ENCODE measurements at places on chromosomes 5 and 9.

- no peaks in the 10 kb centered on the region for H3K36me3 ChIP-seq
- no peaks in the 10 kb centered on the region for H3K4me1 ChIP-seq
- H3K27me3 ChIP-seq = no peaks in the 10 kb centered on the region
- H3K27ac ChIP-seq = peak overlapping the region; percentile 82
- H3K4me3 ChIP-seq = no peak overlapping the region
- peak; percentile 82 for DNase-seq
Measured at GRCh38 chr5:115423541-115423940, 121.0 kb downstream of the FEM1C start.

DNA sequence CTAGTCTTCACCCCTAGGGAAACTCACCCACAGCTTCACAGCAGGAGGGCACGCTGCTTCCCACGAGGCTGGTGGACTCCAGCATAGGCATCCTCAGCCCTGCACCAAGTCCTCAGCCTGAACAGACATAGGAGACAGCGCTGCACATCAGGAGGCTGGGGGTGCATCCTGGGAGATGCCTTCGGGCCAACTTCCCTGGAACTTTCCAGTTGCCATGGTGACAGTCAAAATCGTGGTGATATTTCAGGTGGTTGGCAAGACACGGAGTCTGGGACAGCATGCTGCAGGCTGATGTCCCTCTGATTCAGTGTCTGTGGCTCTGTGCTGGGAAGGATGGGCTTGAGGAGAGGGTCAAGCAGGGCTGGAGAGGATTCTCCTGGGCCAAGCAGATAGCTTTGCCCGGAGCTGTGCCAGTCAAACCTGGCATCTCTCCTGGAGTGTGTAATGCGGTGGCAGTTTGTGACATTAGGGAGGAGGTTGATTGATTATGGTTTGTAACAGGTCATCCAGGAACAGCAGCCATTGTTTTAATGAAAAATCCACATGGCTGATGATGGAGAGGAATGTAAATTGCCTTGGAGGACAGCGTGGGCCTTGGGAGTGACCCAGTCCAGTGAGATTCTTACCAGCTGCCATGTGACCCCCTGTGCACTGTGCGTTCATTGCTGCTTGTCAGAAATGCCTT lies 35.6 kb upstream of the SEMA4D start:
- no peaks in the 10 kb centered on the region for H3K4me1 ChIP-seq
- no peaks in the 10 kb centered on the region for H3K36me3 ChIP-seq
- H3K27me3 ChIP-seq = no peaks in the 10 kb centered on the region

GRCh38 chr9:127919253-127919815 lies 2.5 kb upstream of the ST6GALNAC4 start:
- H3K36me3 ChIP-seq = no peaks in the 10 kb centered on the region
- H3K27ac ChIP-seq = peak overlapping the region; percentile 72
- H3K27me3 ChIP-seq = no peaks in the 10 kb centered on the region

GRCh38 chr9:135664801-135665794 lies 2.0 kb downstream of the LCN9 start:
- H3K4me3 ChIP-seq = no peak overlapping the region
- H3K36me3 ChIP-seq = no peaks in the 10 kb centered on the region
- DNase-seq = no peak
- H3K27me3 ChIP-seq = no peaks in the 10 kb centered on the region
- H3K4me1 ChIP-seq = no peaks in the 10 kb centered on the region
- H3K27ac ChIP-seq = no peak overlapping the region

DNA sequence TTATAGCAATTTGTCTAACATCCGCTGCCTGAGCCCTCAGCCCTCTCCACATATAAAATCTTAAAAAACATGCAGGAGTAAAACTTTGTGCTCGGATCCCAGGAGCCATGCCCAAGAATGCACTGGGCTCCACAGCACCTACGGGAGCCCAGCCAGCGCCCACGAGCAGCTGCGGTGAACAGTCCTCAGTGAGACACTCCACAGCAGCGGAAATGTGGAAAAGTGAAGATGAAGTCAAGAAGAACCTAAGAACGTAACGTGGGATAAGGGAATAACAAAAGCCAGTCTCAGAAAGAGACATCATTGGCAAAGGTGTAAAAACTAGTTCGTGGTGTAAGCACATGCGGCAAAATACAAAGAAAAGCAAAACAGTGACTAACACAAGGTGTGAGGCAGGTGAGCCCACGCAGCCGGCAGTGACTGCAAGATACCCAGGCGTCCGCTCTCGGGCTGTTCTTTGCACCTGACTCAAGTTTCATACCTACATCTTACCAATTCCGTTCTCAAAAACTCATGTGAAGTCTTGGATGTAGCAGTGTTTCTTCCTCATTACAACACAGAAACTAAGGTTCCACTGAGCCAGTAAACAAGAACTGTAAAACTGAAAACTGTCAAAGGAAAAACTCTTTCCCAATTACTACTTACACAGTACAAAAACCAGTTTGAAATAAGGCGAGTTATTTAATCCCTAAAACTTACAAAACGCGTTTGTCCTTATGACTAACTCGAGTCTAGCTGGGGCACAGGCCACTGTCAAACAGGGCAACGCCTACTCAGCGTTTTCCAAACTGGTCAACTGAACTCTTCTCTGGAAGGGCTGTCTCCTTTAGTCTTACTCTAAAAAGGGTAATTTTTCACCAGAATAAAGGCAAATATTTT lies 1.7 kb downstream of the CAMSAP1 start:
- peak overlapping the region; percentile 95 for H3K4me3 ChIP-seq
- peaks cover 51% of the 10 kb centered on the region for H3K4me1 ChIP-seq
- no peaks in the 10 kb centered on the region for H3K27me3 ChIP-seq
- peak; percentile 54 for DNase-seq
- H3K27ac ChIP-seq = peak overlapping the region; percentile 77

- no peaks in the 10 kb centered on the region for H3K36me3 ChIP-seq
- no peak overlapping the region for H3K4me3 ChIP-seq
- H3K4me1 ChIP-seq = no peaks in the 10 kb centered on the region
- no peaks in the 10 kb centered on the region for H3K27me3 ChIP-seq
Measured at GRCh38 chr5:16826379-16827125, 109.5 kb downstream of the MYO10 start.

GRCh38 chr9:68560071-68560844 lies 19.6 kb upstream of the TMEM252 start:
- H3K36me3 ChIP-seq = no peaks in the 10 kb centered on the region
- no peak overlapping the region for H3K4me3 ChIP-seq
- peak; percentile 83 for DNase-seq

GRCh38 chr9:124894741-124895170 lies 32.8 kb downstream of the ARPC5L start:
- no peaks in the 10 kb centered on the region for H3K4me1 ChIP-seq
- DNase-seq = no peak
- H3K27me3 ChIP-seq = no peaks in the 10 kb centered on the region
- H3K4me3 ChIP-seq = no peak overlapping the region
- H3K36me3 ChIP-seq = peaks cover 26% of the 10 kb centered on the region

DNA sequence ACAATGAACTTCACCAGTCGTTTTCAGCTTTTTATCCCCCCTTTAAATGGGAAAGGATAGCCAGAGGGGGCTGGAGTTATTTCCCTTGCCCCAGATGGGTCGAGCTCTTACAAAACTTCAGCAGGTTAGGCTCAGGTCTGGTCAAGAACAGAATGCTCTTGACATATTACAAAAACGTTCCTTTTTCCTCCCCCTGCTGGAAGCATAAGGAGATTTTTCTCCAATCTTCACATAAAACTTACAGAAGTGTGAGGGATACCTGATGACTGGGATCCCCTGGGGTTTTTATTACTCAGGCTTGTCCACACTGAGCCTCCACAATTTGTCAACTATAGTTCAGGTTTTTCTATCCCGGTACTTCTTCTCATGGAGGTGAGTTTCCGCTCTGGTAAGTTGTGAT lies 60.8 kb downstream of the CSF2 start:
- H3K27me3 ChIP-seq = no peaks in the 10 kb centered on the region
- no peak for DNase-seq
- no peaks in the 10 kb centered on the region for H3K4me1 ChIP-seq
- H3K36me3 ChIP-seq = no peaks in the 10 kb centered on the region
- no peak overlapping the region for H3K4me3 ChIP-seq
- no peak overlapping the region for H3K27ac ChIP-seq

DNA sequence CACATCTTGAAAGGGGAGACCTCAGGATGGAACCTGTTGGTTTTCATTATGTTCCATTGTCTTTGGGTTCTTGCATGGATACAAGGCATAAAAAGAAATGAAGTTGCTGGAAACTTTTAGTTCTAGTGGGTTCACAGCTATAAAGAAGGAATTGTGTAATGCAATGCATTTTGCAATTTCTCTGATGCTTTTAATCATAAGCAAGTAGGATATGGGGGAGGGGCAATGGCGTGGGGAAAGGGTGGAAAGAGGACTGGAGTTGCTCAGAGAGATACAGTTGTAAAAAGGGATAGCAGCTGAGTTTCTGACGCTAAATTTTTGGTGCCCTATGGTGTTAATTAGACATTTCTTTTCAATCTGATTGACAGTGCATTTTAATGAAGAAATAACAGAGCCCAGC lies 88.6 kb upstream of the FANCC start:
- H3K4me1 ChIP-seq = no peaks in the 10 kb centered on the region
- no peak overlapping the region for H3K27ac ChIP-seq
- no peaks in the 10 kb centered on the region for H3K36me3 ChIP-seq
- H3K27me3 ChIP-seq = no peaks in the 10 kb centered on the region

GRCh38 chr5:126107381-126107780 lies 315.8 kb upstream of the GRAMD2B start:
- no peak overlapping the region for H3K27ac ChIP-seq
- H3K27me3 ChIP-seq = no peaks in the 10 kb centered on the region
- H3K4me3 ChIP-seq = no peak overlapping the region
- H3K36me3 ChIP-seq = no peaks in the 10 kb centered on the region
- H3K4me1 ChIP-seq = no peaks in the 10 kb centered on the region

DNA sequence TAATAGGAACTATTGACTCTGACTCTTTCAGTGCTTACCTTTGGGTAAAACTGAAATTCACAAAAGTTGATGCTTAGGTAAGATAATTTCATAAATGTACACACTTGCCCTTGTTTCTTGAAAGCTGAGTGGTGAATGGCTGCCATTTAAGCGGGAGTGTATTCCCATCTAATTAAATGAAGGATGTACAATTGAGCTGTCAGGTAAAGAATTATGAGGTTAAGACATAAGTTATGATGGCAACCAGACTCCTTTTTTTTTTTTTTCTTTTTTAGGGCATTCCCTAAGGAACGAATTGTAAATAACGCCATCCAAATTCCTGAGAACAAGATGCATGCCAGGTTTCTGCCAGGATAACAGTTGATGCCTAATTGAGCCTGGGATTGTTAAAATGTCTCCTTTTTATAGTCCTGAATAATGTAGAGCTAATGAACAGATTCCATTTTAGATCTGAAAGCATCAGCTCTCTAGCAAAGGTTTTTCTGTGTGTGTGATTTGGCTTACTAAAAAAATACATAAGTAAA lies 199.7 kb downstream of the ISL1 start:
- no peaks in the 10 kb centered on the region for H3K27me3 ChIP-seq
- no peaks in the 10 kb centered on the region for H3K4me1 ChIP-seq
- no peak overlapping the region for H3K27ac ChIP-seq
- H3K36me3 ChIP-seq = no peaks in the 10 kb centered on the region

- no peak for DNase-seq
- H3K4me3 ChIP-seq = no peak overlapping the region
- H3K4me1 ChIP-seq = no peaks in the 10 kb centered on the region
- no peaks in the 10 kb centered on the region for H3K27me3 ChIP-seq
- peaks cover 4% of the 10 kb centered on the region for H3K36me3 ChIP-seq
- H3K27ac ChIP-seq = peak overlapping the region; percentile 55
Measured at GRCh38 chr5:32159328-32160072, 14.6 kb downstream of the GOLPH3 start.

GRCh38 chr5:119055294-119055693 lies 15.6 kb upstream of the DMXL1 start:
- H3K27me3 ChIP-seq = no peaks in the 10 kb centered on the region
- no peaks in the 10 kb centered on the region for H3K4me1 ChIP-seq
- no peak overlapping the region for H3K4me3 ChIP-seq
- no peaks in the 10 kb centered on the region for H3K36me3 ChIP-seq
- H3K27ac ChIP-seq = no peak overlapping the region

GRCh38 chr5:86880785-86881492 lies 263.2 kb downstream of the COX7C start:
- no peak overlapping the region for H3K27ac ChIP-seq
- DNase-seq = no peak
- H3K4me1 ChIP-seq = no peaks in the 10 kb centered on the region
- H3K27me3 ChIP-seq = no peaks in the 10 kb centered on the region
